ENCODE measurements at places on chromosomes 6 and 20. TPM values are rescaled to one million over a fixed set of nuclear protein-coding genes. Genes with fewer than 3 reads are reported as not detected.

DNA sequence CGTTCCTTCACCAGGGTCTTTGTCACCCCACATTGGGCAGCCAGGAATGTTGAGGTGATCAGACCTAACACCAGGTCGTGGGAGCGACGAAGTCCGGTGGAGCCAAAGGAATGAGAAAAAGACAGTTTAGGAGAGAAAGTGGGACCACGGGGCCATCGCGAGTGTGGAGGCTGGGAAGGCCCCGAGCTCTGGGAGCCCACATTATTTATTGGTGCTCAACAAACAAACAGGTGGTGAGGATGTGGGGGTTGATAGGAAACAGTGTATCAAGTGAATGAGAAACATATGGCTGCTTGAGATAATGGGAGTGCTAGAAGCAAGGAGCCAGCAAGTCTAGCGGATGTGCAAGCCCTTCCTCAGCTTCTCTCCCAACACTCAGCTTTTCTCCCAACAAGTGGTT, 287.1 kb upstream of the SGK1 start:
- DNase-seq = no peak

DNA sequence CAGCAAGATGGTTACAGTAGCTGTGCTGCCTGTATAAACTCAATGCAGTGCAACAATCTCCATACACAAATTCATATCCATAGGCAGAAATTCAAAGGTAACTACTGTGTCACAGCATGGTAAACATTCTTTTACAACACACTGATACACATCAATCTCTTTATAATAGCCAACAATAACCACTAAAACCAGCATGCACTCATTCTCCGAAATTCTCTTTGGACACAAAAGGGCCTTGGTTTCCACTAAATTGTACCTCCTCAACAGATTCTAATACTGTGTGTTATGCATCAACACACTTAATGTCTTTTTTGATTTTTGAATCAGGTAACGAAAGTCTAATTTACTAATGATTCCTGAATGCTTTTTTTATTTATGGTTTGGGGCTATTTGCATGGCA, 1323.7 kb downstream of the GRIK2 start:
- DNase-seq = no peak

DNA sequence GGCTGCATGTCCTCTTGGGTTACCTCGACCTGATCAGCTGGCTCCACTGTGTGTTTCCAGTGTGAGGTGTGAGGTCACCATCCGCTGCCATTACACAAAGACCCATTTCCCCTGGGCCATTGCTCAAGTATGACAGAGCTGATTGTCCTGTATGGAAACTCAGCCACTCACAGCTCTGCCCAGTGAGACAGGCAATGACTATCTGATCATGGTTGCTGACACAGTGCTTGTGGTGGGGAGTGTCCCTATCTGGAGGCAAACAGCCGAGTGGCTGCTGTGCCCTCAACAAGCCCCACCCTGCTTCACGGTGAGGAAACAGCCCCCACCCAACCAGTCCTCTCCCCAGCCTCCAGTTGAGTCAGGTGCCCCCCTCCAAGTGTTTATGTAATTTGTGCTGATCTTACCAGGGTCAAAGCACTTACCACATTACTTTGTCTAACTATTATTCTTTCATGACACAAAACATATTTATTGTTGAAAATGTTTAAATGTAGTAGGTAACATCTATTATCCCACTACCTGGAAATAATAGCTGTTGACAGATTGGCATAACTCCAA, 11.7 kb upstream of the MAPK13 start:
- peak; percentile 65 for DNase-seq

- DNase-seq = no peak
Observed at GRCh38 chr6:6390849-6391602, 70.6 kb upstream of the F13A1 start.

DNA sequence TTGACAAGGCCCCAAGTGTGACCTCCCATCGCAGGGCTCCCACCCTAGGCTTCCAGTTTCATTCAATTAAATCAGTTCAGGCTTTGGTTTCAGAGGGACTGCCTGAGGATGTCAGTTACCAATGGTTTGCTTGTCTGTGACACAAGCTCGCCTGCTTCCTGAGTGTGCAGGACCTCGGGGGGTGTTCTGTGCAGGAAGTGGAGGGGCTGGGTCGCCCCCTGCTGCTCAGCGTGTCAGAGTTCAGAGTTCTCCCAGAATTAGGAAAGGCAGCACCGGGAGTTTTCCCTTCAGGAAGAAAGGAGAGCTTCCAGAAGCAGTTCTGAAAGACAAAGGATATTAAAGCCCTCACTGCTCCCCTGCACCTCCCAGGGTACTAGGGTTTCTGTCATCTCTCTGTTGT, 50.8 kb upstream of the TGM3 start:
- DNase-seq = no peak

DNA sequence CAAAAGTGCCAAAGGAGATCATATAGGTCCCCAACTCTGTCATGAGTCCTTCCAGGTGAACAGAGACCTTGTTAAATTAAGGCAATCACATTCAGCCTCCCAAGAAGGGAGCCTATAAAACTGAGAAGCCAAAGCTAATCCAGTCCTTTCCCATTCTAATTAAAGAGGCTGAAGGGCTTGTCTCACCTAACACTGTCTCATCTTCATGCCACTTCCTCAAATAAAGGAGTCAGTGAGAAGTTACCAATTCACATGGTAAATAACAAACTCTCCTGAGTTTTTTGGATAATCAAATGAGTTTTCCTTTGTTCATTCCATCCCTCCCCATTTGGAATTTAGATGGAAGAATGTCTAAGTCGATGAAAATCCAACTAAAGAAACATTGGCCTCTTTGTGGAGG, 242.8 kb downstream of the UST start:
- DNase-seq = no peak

- peak; percentile 42 for DNase-seq
Observed at GRCh38 chr6:41039060-41039998, at the start of gene UNC5CL. TSS of gene UNC5CL (minus strand) at chr6:41039221. CDS start at chr6:41035074, 4,147 bp downstream.

DNA sequence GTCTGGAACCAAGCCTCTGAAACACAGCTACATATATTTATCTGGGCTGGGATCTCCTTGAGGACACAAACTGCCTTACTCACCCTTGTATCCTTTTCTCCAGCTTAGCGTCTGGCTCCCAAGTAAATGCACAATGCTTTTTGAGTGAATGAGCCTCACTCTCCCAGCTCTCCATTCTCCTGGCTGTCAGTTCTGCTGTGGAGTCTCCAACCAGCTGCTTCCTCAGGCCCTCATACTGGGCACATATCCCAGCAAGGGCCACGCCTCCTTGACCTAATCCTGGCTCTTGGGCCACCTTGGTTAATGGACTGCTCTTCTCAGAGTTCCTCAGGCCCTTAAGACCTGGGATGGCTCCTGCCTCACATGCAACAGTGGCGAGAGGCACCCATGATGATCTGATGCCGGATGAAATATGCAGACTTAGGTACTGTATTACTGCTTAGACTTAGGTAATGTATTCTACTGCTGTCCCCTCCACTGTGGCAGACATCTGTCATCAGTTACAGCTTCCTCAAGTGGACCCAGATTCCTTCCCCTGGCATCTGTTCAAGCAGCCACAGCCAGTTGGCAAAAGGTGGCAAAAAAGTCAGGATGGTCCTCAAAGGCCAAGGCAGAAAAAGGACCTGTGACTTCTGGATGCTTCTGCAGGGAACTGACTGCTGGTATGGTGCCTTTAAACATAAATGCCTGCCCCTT, 16.5 kb downstream of the SNHG17 start:
- DNase-seq = no peak

DNA sequence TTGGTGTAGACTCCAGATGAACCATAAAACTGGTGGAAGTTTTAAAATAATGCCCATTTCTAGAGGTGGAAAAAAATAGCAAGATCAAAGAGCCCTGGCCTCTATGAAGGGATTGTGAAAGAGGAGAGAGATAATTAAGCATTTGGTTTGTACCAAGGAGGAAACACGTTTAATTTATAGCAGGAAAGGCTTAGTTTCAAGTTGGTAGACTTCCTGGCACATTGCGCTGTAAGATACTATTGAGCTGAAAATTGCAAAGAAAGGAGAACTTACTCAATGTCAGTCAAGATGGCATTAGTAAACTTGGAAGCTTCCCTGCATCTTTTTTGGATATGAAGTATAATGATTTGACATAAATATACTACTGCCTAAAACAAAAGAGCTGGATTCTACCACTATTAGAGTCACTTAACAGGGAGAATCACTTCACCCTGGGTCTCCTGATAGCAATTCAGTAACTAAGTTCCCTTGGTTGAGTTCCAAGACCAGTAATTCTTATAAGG, 24.4 kb downstream of the MARCKS start:
- DNase-seq = no peak

- no peak for DNase-seq
Observed at GRCh38 chr20:3262566-3262965, 23.6 kb upstream of the SLC4A11 start.

GRCh38 chr6:57305761-57306160, 11.7 kb upstream of the PRIM2 start:
- no peak for DNase-seq

- DNase-seq = no peak
Observed at GRCh38 chr6:36834576-36835341, 4.5 kb downstream of the CPNE5 start.

- DNase-seq = no peak
Observed at GRCh38 chr6:166308033-166308768, at the start of gene PRR18. TSS of gene PRR18 (minus strand) at chr6:166308392. CDS start at chr6:166308142, 250 bp downstream.

- no peak for DNase-seq
Observed at GRCh38 chr6:17703256-17703694, 3.5 kb downstream of the NUP153 start.

DNA sequence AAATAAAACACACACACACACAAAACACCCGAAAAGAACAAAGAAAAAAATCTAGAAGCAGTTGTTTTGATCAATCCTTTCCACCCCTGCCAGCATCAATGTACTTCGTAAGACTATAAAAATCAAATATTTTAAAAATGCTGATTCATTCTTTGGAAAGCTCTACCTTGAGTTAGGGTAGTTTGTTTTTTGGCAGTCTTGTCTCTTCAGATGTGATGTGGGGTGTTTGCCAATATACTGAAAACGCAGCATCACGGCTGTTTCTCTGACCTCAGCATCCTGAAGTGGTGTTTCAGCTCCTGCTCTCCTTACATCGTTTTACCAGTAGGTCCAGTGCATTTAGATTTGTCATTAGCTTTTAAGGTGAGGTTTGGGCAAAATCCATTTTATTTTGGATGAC, 526.0 kb downstream of the UTRN start:
- no peak for DNase-seq

- DNase-seq = no peak
Observed at GRCh38 chr20:34431168-34431567, 68.1 kb downstream of the ITCH start.

DNA sequence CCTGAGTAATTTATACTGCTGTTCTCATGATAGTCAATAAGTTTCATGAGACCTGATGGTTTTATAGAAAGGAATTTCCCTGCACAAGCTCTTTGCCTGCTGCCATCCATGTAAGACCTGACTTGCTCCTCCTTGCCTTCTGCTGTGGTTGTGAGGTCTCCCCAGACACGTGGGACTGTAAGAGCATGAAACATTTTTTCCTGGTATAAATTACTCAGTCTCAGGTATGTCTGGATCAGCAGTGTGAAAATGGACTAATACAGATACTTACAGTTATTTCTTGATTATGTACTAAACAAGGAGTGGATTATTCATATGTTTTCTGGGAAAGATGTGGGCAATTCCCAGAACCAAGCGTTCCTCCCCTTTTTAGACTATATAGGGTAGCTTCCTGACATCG, 1.9 kb upstream of the TRIM38 start:
- no peak for DNase-seq

DNA sequence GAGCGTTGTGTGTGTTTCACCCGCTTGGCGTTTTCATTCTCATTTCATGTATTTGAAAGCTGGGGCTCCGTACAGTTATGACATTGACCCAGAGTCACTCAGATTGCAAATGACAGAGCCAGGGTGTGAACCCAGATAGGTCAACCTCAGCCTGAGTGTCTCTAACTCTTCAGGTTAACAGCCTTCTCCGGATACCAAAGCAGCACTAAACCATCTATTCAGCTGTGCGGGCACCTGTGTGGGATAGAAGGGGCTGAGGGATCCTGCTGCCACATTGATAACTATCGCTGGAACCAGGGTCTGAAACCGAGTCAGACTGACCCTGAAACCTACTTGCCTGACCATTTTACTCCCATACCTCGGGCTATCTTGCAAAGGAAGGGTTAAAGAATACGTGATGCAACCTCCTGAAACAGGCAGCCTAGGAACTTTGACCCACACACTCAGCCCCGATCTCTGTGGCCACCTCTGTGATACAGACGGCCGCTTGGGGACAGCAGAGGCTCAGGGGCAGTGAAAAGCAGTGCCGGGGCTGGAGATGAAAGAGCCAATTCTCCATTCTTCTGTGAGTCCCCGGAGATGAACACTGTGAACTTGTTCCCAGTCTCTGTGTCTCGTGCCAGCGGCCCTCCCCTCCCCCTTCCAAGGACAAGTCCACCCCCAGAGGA, 233.5 kb upstream of the QKI start:
- DNase-seq = no peak

The RWDD2A gene
- total RNA-seq = 0.92 TPM

The TRIM27 gene
- total RNA-seq = 64.4 TPM

The NSFL1C gene
- total RNA-seq = 193 TPM

The RRP36 gene
- 103 TPM for total RNA-seq

The LY6G6C gene
- not detected for total RNA-seq

The GHRH gene
- total RNA-seq = not detected

The TREM1 gene
- not detected for total RNA-seq

The PDYN gene
- total RNA-seq = not detected

The OTOR gene
- not detected for total RNA-seq

The STXBP5 gene
- total RNA-seq = 18.4 TPM

The TULP1 gene
- total RNA-seq = not detected

The TMEM217 gene
- total RNA-seq = 4.2 TPM
